Heart right ventricle (tissue), 16 donors: ENCODE measurements at places on chromosomes 7 and 10. TPM values are rescaled to one million over a fixed set of nuclear protein-coding genes. Genes with fewer than 3 reads are reported as not detected.

DNA sequence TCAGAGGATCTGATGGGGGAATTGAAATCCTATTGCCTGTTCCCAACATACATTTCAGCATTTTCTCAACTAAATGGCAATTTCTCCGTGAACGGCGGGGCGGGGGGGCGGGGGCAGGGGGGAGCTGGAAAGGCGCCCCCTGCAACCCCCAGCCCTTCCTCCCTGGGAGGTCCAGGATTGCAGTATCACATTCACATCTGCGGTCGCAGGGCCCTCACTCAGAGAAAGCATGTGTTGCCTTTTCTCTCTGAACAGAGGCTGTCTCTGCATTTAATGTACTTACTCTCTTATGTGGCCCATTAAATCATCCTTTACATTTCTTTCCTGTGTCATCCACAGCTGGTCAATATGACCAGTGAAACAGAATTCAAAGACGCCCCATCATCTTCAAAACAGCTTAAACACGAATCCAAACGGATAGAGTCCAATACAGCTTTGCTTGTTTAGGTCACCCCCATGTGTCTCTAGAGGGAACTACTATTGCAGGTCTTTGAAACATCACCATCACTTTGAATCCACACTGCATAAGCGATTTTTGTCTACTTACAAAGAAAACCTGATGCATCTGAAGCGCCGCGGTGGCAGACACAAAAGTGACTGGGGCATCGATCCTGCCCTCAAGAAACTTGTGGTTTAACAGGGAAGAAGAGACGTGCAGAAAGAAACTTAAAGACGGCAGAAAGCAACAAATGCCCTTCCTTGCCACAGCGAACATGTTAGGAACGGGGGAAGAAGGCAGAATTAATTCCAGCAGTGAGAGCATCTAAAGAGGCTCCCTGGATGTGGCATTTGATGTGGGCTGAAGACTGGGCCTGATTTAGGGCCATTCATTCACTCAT is 17.0 kb upstream of the ECHDC3 start:
- DNase-seq = no peak

GRCh38 chr10:125455855-125456254 is 227.1 kb downstream of the TEX36 start:
- no peak for DNase-seq

DNA sequence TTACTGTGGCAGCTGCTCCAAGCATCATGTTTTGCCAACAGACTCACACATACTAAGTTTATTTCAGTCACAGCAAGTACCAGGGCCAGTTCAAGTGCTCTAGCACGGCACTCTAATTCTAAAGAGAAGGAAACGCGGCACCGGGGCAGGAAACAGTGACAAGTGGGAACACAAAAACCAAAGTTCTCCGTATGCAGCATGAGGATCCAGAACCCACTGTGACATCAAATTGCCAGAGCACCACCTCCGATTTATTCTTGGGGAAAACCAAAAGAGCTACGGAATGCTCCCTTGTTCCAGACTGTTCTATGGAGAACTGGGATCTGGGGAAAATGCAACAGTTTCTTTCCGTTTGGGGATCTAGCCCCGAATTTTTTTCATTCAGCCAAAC is 448 bp upstream of the PTER start:
- no peak for DNase-seq

GRCh38 chr10:23408330-23408976 is 30.4 kb upstream of the OTUD1 start:
- DNase-seq = no peak

- no peak for DNase-seq
Measured at GRCh38 chr7:122532406-122533269, 166.3 kb downstream of the RNF133 start.

Gene ZPBP
- not detected for polyA plus RNA-seq

Gene SLC35G1
- polyA plus RNA-seq = 1.5 TPM

Gene SCRN1
- polyA plus RNA-seq = 4.2 TPM
